ENCODE measurements at places on chromosomes 7 and 10.

GRCh38 chr7:142957723-142958122 is 4.4 kb downstream of the KEL start:
- no peak for DNase-seq

GRCh38 chr7:1654738-1655475 is 15.2 kb upstream of the ELFN1 start:
- DNase-seq: no peak

DNA sequence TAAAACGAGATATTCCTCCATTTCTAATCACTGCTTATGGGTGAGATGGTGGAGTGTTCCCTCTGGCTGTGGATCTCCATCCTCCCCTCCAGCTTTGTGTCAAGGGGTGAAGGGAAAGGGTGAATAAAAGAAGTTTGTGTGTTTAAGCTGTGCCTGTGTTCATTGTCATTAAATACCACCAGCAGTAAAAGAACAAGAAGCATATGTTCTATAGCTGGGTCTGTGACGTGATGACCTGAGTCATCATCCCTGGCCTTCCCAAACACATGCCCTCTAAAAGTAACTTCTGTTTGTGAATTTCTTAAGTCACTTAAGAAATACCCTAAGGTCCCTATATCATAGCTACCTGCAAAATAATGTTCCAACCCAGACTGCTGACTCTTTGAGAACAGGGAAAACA is 104.9 kb downstream of the PPP1R17 start:
- no peak for DNase-seq

DNA sequence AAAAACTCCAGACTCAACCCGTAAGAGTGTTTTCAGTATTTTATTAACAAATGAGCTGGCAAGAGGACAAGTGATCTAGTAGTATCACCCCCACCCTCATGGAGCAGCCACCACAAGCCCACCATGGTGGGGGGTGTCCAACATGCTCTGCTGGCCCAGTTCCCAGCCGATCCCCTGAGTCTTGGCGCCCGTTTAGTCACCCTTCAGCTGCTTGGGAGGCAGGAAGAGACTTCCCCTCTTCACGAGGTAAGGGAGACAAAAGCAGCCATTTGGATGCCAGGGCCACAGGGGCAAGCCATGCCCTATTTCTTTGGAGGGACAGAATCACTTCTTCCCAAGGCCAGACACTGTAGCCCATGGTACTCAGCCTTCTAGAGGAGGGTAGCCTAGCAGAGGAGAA is 54.1 kb downstream of the NOD1 start:
- DNase-seq: no peak

- DNase-seq: no peak
These were observed 115.4 kb downstream of the CABCOCO1 start for GRCh38 chr10:61778137-61778536.

DNA sequence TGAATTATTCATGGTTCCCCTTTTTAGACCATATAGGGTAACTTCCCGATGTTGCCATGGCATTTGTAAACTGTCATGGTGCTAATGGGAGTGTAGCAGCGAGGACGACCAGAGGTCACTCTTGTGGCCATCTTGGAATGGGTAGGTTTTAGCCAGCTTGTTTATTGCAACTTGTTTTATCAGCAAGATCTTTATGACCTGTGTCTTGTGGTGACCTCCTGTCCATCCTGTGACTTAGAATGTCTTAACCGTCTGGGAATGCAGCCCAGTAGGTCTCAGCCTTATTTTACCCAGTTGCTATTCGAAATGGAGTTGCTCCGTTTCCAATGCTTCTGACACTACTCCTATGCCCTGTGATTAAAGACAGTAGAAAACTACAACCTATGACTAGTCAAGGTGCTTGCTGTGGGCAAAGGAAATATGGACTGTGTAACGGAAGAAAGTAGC is 18.8 kb upstream of the PAXIP1 start:
- no peak for DNase-seq

- peak; percentile 32 for DNase-seq
These were observed 73.0 kb downstream of the NHLRC2 start for GRCh38 chr10:113927440-113927839.

Data from left colon (tissue), 2 donors.